EL (cell line): ENCODE measurements at places on chromosomes 5 and 9.

DNA sequence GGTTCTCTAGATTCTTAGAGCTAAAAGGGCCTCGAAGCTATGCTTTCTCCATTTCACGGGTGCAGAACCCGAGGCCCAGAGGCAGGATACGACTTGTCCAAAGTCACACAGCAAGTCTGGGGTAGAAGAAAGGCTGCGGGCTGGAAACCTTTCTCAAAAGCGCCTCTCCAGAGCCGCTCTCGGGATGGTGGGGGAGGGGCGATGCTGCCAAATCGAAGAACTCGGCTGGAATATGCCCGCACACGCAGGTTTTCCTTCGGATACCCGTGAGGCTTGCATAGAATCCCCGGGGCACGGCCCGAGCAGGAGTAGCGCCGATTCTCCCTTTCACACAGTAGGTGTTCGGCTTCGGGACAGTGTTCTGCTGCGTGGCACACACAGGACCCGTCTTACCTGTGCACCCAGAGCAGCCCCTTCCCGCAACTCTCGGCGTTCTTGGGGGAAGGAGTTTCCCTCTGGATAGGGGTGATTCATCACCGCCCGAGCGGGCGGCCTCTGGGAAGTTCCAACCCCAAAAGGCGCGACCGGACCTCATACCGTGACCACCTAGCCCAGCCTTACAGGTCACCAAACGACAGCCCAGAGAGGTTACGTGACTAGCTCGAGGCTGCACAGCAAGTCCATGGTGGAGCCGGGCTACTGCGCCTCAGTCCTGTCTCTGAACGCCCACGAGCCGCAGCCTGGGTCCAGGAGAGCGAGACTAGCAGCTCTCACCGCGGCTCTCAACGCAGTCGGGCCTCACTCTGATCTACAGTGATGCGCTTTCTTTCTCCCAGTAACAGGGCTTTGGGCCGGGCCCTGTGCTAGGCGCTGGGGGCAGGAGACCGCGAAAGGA lies 4.1 kb downstream of the PAX5 start:
- no peak for DNase-seq

- no peak for DNase-seq
Observed at GRCh38 chr9:124615100-124615742, 108.0 kb upstream of the NR5A1 start.

DNA sequence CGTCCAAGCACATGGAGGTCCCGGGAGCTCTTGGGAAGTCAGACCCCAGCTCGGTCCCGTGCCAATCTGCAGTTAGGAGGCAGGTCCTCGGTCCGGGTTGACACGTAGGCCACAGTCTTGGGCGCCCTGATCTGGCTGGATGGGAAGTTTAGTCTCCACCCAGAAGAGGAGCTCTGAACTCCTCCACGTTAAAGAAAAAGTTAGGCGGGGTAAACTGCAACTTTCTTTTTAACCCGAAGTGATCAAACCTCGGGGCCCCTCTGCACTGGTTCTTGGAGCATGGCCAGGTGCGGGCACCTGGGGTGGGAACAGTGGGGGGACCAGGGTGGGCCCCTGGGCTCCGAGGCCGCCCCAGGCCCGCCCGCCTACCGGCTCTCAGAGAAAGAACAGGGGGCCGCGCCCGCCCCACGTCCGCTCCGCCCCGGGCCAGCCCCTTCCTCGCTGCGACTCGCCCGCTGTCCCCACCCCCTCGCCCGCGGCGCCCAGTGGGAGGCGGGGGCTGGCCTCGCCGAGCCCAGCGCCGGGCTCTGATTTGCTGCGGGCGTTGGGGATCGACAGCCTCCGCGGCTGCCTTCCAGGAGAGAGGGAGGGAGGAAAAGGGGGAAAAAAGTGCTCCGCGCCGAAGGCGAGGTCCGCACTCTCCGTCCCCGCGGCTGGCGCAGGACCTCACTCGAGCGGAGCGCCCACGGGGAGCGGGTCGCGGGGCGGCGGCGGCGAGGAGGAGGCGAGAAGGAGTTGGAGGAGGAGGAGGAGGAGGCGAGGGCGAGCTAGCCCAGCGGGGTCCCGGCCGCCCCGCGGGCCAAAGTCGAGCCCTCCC lies at the start of gene COL5A1:
Gene COL5A1, plus strand, starts transcription at position 631 of the 817 bp plus-strand sequence. CDS start 385 bp downstream, outside the sequence.
- peak; percentile 96 for DNase-seq

DNA sequence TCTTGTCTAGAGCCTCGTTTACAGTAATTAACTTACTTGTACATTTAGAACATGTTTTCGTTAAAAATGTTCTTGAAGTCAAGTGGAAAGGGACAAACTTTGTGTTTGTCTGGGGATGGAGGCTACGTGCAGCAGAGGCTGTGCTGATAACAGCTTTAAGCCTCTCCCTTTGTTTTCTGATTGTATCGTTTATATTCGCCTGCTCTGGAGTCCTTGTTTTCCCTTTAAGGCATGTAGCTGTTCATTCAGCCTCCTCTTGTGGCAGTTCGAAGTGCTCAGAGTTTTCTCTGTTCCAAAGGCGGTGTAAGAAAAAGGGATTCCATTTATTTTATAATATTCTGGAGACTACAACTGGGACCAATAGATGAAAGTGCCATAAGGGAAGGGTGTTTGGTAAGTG lies 1.9 kb downstream of the SLC36A1 start:
- no peak for DNase-seq

GRCh38 chr5:154779105-154779504 lies 23.9 kb downstream of the LARP1 start:
- DNase-seq, result peak; percentile 89

GRCh38 chr9:2616692-2617377 lies 4.8 kb upstream of the VLDLR start:
- no peak for DNase-seq

GRCh38 chr5:54309691-54310432 lies 511 bp downstream of the ARL15 start:
- peak; percentile 47 for DNase-seq

DNA sequence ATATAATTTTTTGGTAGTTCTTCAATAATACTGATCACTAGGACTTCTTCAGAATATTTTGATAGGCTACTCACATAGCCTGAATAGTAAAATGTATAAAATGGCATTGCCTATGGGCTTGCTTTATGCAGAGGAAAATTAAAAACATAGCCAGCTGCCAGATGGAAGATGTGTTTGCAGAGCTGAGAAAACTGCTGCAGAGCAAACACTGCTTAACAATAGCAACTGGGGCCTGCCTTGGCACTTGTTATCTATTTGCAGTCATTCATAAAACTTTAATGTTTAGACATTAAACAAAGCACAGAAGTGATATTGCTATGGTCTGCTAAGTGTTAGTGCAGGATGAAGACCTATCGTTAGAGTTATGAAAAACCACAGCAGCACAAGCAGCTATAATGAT lies 151.5 kb upstream of the SMC2 start:
- no peak for DNase-seq

GRCh38 chr5:10678244-10678643 lies 82.8 kb downstream of the DAP start:
- DNase-seq, result peak; percentile 67

DNA sequence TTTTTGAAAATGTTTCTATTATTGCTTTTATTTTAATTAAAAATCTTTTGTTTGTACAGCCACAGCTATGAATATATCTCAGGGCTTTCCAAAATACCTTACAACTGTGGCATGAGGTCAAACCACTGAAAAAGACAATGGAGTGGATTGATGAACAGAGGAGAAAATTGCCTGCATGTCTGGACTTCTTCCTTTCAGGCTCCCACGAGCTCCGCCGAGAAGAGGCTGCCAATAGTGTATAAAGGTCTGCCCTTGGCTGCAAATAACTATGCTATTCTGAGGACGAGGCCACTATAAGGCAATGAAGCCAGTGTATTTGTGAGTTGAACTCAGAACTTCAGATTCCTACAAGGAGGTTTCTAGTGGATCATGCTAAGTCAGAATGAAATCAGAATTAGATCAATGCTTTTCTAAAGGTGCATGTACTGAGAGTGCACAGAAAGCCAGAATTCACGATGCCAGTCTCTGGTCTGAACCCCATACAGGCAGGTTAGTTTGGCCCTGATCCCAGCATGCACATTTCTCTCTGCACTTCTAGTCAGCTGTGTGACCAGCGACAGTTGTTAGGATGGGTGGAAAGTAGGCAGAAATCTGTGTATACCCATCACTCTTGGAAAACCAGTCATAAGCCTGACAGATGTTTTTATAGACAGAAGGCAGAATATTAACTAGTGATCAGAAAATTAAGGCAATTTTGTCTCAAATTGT lies 42.7 kb upstream of the PLPP1 start:
- DNase-seq, result no peak

DNA sequence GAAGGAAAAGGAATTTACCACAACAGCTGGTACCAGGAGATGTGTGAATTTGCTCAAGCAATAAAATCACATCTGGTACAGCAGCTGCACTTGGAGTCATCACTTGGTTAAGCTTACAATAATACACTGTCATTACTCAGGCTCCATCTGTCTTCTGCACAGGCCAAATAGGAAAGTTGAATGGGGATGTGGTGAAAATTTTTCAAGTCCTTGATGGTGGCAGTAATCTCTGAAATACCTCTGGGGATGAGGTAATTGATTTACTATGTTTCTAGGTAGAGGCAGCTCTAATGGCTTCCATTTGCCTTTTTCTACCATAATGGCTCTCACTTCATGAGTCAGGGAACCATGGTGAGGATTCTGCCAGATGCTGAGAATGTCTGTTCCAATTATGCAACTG lies 206.8 kb upstream of the ATP10B start:
- no peak for DNase-seq

DNA sequence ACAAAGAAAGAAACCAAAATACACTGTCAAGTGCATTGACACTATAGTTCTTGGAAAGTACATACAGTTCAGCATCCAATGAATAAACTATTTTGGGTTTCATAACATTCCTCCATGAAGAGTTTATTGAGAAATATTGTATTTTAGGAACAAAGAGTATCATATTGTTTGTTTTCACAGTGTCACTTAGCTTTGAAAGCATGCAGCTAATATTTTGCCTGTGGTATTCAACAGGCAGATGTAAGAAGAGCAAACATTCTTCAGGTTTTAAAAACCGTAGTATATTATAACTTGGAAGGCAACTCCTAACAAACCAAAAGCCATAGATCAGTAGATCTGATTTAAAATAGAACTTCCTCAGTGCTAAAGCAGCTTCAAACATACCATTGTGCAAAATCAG lies 4.5 kb downstream of the PRELID2 start:
- DNase-seq, result peak; percentile 16

GRCh38 chr9:108104991-108105390 lies 615.4 kb upstream of the KLF4 start:
- no peak for DNase-seq

- DNase-seq, result no peak
Observed at GRCh38 chr5:166726406-166726805, 1565.0 kb upstream of the WWC1 start.

- DNase-seq, result peak; percentile 46
Observed at GRCh38 chr9:35682051-35682450, 7.7 kb downstream of the TPM2 start.

- no peak for DNase-seq
Observed at GRCh38 chr5:54774281-54775170, 210.9 kb downstream of the ESM1 start.

DNA sequence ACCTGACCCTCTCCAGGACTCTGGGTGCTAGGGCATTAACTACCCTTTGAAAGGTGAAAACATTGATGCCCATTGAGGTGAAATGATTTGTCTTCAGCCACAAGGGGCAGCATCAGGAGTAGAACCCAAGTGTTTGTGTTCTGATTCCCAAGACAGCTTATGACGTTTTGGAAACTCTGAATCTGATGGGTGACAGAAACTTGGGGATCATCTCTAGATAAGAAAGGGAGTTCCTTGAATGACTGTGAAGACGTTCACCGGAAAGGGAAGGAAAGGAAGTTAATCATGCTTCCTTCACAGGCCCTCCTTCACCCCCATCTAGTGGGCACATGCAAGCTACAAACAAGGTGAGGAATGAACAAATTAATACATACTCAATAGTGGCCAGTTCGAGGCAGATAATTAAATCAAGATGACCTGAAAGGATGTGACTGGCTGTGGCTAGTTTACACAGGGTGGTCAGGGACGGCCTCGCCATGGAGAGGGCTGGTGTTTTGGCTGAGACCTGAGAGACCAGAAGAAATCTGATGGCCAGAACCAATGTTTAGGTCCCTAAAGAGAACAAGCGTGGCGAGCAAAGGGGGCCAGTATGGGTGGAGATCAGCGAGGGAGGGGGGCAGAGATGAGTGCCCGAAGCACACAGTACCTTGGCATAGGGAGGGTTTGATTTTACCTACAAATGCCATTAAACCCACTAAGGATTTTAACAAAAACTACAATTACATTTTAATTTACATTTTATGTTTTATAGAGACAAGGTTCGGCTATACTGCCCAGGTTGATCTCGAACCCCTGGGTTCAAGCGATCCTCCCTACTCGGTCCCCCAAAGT lies 937 bp upstream of the SLC26A2 start:
- peak; percentile 60 for DNase-seq

DNA sequence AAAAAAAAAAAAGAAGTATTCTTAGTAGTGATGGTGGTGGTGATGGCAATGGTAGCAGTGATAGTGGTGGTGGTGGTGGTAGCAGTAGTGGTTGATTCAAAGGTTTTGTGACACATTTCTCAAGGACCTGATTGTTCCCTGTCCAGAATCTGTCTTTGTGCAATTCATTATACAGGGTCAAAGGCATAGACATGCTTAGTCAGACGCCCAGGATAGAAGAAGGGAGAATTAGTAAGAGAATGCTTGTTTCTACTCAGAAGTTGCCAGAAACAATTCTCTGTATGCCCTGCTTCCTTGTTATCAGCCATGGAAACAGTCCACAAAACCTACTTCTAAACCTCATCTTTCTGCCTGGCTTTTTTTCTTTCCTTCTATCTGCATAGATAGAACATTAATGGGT lies 89.4 kb downstream of the SLC44A1 start:
- DNase-seq, result no peak

- no peak for DNase-seq
Observed at GRCh38 chr9:13429301-13430190, 150.1 kb upstream of the MPDZ start.

GRCh38 chr9:70056211-70056944 lies 12.7 kb downstream of the MAMDC2 start:
- no peak for DNase-seq

DNA sequence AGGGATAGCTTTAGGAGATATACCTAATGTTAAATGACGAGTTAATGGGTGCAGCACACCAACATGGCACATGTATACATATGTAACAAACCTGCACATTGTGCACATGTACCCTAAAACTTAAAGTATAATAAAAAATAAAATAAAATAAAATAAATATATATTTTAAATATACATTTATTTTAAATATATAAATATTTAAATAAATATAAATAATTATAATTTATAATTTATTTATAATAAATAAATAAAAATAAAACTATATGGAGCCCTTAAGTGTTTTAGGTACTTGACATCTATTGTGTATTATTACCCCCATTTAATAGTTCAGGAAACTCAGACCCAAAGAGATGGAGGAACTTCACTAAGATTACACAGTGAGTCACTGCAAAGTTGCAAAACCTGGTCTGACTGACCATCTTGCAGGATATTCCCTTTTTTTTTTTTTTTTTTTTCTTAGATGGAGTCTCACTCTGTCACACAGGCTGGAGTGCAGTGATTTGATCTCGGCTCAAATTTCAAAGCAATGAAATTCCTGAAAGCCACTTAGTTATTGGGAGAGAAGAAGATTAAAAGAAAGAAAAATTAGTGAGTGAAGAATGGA lies 5.8 kb upstream of the C5orf52 start:
- DNase-seq, result peak; percentile 78

- DNase-seq, result no peak
Observed at GRCh38 chr5:142133330-142134206, 25.0 kb downstream of the NDFIP1 start.
